ENCODE measurements at places on chromosomes 13 and 19.

DNA sequence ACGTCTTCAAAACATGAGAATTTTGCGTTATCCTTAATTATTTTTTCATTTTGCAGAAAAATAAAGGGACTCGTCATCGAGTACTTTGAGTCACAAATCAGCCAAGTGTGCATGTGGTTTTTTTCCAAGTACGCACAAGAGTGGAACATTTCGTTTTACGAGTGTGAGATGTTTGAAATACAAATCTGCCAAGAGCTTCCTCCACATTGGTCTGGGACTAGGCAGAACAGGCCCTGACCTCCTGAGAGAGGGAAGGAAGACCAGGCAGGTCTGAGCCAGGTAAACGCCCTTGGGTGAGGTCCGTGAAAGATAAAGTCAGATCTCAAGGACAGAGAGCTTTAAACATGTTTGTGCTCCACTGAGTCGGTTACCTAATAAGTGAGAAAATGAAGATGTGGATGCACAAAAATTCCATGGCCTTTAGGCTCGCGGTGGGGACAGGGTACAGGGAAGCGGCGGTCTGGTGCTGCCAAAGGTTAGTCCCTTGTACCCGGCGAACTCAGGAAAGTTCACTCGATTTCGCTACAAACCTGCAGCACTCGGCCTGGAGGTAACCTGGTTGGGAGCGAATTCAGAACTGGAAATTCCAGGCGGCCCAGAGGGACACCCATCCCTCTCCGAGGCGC lies 473 bp upstream of the ITM2B start:
- DNase-seq, result no peak

DNA sequence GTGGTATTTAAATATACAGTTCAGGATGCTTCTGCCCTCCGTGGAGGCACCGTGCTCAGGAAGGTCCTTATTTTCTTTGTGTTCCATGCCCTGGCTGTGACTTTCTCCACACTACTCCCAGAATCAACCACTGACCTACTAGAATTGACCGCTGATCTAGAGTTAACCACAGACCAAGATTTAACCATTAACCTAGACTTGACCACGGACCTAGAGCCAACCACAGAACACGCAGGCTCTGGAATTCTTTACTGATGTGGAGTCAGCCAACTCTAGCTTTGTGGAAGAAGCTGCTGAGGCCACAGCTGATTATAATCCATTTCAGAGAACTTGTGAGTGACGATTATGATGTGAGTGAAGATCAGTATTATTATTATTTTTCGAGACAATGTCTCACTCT lies 18.0 kb downstream of the GTF2F2 start:
- DNase-seq, result no peak

- DNase-seq, result no peak
These were observed 20.5 kb downstream of the UGGT2 start for GRCh38 chr13:96032717-96033116.

DNA sequence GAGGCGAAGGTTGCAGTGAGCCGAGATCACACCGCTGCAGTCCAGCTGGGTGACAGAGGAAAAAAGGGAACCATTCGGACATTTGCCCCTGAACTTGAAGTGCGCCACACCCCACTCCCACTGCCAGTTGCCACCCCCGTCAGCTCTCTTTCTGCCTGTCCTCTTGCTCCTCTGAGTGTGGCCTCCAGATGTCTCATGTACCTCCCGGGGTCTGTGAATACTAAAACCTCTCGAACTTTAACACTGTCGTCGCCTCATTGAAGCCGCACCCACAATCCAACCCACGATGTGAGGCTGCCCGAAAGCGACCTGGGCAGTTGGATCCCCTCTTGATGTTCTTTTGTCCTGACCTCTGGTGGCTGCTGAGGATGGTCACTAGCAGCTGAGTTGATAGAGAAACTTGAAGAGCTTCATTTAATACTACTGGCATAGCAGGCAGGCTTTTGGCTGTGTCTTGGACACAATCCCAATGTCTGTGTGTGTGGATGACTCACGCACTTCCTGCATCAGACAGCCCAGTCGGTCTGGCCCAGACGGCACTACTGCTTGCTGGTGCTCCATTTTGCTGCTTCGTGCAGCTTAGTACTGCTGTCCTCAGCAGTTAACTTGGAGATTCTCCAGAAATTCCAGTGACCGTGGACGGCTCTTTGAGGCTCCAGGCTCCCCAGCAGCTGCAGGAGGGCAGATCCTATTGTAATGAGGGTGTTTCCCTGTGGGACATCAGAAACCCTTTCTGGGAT lies 4.2 kb downstream of the FPR3 start:
- DNase-seq, result peak; percentile 87

DNA sequence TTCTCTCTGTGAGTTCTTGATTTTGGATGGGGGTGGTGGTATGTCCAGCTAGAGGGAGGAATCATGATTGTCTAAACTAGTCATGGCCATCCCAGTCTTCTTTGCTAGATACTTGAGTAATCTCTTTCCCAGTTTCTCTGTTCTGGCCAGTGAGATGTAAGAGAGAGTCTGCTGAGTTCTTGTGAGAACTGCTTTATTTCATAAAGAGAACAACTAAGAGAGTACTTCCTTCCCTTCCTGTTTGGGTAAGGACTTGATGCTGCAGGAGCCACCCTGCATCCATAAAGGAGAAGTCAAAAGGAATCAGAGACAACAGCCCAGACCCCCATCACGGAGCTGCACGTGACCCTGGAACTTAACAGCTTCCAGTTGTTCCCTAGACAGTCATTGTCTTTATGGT lies 3.0 kb upstream of the RASL11A start:
- no peak for DNase-seq

DNA sequence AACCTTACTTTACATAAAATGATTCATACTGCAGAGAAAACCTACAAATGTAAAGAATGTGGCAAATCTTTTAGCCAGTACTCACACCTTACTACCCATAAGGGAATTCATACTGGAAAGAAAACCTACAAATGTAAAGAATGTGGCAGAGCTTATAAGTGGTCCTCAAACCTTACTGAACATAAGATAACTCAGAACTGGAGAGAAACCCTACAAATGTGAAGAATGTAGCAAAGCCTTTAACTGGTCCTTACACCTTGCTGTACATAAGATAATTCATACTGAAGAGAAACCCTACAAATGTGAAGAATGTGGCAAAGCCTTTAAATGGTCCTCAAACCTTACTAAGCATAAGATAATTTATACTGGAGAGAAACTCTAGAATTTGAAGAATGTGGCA lies 90.1 kb downstream of the ZNF675 start:
- no peak for DNase-seq

DNA sequence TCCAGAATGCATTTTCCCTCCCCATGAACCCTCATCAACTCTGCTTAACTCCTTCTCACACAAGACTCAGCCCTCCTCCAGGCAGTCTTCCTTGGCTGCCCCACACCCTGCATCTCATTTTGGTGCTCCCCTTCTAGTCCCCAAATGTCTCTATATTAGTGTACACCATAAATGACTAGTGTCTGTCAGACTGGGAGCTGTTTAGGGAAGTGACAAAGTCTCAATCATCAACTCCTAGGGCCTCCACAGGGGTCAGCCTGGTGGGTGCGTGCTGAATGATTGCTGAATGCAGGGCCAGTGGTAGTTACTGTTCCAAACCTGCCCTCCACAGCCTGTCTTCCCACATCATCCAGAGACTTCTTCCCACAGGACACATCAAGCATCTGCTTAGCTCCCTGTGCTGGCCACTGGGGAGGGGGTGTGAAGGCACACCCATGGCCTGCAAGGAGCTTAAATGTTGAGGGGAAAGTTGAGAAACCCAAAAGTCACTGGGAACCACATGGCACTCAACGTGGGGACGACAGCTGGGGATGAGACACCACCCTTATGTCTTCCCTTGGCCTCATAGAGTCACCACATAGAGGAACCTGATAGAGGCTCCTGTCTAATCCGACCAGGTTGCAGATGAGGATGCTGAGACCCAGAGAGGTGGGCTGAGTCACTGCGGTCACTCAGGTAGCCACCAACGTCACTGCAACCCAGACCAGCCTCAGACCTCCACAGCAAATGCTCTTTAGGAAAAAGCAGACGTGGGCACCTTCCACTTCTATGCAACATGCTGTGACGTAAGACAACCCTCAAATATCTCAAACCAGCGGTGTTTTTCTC lies 79.3 kb upstream of the TM9SF2 start:
- peak; percentile 73 for DNase-seq
